ENCODE measurements at places on chromosomes 5 and 9.
A peak's percentile ranks its signal among the peaks of the same experiment; 100 is the strongest.

GRCh38 chr5:57772512-57772911 is 289.9 kb upstream of the ACTBL2 start:
- no peak for DNase-seq

- no peak for DNase-seq
Measured at GRCh38 chr5:55853041-55853670, 2.0 kb downstream of the IL31RA start.

- DNase-seq = no peak
Measured at GRCh38 chr5:143576711-143577484, 173.4 kb upstream of the NR3C1 start.

DNA sequence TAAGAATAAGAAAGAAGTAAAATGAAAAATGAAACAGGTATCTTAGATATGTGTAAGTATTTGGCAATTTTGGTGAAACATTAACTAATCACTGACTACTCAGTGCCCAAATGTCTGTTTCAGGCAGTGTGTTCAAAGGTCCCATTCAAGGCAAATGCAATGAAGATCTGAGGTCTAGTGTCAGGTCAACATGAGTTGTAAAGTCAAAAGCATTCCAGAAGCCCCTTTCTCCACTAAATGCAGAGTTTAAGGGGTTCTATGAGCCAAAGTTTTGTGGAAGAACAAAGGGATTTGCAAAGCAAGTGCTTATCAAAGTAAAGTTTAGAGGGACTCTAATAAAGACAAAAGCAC is 71.0 kb upstream of the GPBP1 start:
- no peak for DNase-seq

GRCh38 chr9:2568689-2569088 is 52.9 kb upstream of the VLDLR start:
- no peak for DNase-seq

- DNase-seq = no peak
Measured at GRCh38 chr9:69028754-69029153, 6.8 kb upstream of the FXN start.

- no peak for DNase-seq
Measured at GRCh38 chr5:168827636-168828035, 248.5 kb upstream of the PANK3 start.

DNA sequence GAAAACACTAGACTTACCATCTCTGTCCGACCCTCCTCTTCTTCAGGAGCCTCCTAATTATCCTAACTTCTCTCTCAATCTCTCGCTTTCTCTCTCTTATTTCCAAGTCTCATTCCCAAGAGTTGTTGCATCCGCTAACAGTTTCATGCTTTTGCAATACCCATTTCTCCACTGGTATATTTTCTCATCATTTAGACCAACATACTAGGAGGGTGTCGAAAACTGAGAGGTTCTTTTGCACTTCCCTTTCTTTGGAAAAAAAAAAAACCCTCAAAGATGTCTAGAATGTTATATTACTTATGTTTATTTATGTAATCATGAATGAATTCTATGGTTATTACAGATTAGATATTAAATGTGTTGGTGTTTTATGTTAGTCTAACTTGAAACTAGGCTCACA is 35.9 kb downstream of the SPZ1 start:
- DNase-seq = no peak

GRCh38 chr9:20729523-20729922 is 45.5 kb downstream of the FOCAD start:
- DNase-seq = no peak

DNA sequence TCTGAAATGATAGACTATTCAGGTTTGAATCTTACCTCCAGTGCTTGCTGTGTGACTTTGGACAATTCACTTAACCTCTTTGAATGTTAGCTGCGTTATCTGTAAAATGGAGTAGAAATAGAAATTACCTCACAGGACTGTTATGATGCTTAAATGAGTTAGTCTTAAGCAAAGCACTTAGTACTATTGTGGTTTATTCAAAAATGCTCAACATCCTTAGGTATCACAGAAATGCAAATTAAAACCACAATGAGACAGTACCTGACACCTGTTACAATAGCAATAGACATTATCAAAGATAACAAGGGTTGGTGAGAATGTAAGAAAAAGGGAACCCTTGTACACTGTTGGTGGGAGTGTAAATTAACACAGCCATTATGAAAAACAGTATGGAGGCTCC is 77.6 kb upstream of the FREM1 start:
- no peak for DNase-seq

DNA sequence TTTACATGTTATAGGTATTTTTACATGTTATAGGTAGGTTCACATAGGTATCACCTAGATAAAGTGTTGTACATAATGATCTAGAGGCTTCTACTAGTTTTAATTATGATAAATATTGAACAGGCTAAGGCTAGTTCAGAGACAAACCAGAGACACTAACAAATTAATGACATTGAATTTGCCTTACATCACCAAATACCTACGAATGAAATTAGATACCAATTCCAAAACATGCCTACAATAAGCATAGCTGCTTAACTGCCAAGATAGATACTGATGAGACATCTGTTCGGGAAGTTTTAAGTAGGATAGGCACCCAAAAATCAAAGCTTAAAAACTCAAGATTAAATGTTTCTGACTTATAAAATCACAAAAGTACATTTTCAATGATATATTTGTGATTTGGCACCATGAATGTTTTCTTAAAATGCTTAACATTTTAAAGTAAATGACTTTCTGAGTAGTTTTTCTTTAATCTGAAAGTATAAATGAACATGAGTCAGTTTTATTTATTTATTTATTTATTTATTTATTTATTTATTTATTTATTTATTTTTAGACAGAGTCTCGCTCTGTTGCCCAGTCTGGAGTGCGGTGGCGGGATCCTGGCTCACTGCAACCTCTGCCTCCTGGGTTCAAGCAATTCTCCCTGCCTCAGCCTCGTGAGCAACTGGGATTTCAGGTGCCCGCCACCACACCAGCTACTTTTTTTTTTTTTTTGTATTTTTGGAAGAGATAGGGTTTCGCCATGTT is 703.1 kb upstream of the ARRDC3 start:
- no peak for DNase-seq

- no peak for DNase-seq
Measured at GRCh38 chr9:134886413-134886913, 5.9 kb downstream of the FCN2 start.

DNA sequence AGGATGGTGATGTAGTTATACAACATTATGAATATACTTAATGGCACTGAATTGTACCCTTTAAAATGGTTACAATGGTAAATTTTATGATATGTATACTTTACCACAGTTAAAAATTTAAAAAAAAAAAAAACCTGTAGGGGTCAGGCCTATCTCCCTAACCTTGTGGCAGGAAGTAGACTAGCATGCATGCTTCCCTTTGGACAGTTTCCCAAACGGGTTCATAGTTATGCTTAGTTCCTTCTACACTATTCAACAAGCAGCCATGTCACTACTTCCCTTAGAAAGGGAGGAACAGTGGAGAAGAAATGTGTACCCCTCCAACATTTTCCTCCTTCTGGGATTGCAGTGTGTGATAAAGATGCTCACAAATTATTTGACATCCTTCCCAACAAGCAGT is 32.5 kb downstream of the IDNK start:
- DNase-seq = no peak

DNA sequence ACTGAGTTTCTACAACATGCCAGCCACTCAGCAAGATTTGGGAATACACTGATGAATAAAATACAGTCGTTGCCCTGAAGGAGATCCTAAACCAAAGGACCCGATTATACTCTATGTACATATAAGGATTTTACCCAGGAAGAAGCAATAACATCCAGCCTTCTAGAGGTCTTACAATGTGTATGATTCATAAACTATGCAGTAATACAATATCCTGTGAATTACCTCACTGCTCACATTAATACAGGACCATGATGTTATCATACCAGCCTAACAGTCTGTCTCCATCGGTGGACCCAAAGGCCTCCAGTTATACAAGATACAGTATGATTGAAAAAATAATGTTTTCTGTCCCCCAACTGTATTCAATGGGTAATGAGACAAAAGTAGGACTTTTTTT is 310.5 kb upstream of the TRPM3 start:
- no peak for DNase-seq

- DNase-seq = no peak
Measured at GRCh38 chr9:84556556-84556955, 113.0 kb upstream of the NTRK2 start.

DNA sequence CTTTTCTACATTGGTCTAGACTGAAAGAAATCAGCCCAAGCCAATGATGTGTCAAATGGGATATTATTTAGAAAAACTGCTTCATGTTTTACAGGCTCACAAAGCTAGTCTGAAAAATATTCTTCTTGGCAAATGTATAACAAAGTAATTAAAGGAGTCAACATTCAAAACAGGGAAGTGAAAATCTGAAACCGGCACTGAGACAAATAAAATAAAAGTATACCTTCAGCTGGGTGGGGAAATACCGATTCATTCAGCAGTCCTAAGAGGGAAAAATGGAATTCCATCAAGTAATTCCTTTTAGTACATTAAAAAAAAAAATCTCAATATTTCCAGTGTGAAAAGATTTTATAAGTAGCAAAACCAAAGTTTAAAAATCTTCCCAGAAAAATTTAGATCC is 259.6 kb upstream of the SLC24A2 start:
- no peak for DNase-seq

DNA sequence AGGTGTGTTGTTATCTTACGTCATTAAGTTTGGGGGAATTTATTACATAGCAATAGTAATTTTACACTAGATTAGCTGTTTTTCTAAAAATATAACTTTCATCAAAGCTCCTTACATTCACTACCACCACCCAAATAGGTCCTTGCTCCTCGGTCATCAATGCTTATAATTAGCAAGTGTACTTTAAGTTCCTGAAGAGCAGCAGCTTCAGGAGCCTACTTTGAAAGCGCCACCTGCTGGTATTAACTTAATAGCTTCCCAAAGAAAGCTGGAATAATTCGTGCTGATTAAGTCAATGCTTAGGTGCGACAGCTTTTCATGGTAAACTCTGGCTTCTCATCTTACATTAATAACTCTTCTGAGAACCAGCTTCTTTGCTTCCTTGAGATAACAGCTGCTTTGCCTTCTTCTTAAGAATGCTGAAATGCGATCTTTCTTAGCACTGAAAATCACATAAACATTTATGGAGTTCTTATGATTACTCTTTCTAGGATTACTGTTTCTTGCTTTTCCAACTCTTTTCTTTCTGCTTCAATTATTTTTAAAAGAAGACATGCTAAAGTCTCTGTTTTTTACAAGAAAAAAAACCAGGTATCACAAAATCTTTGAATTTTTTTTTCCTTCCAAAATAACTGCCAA is 10.0 kb upstream of the C5 start:
- peak; percentile 20 for DNase-seq

DNA sequence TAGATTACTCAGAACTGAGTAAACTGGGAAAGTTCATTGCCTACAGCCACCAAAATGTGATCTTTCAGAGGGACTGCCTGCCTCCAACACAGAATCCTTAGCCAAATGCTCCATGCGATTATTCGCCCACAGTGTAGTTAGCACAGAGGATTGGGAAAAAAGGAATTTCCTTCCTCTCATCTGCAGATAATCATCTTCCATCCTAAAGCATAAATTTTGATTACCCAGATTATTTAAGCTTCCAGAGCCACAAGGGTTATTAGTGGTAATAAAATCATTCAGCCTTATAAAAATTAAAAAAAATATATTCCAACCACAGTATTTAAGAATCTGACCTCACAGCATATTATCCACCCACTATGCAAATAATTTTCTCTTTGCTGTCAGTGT is 285.3 kb upstream of the GRAMD2B start:
- DNase-seq = no peak

- no peak for DNase-seq
Measured at GRCh38 chr5:4630031-4630430, 510.1 kb upstream of the ADAMTS16 start.

DNA sequence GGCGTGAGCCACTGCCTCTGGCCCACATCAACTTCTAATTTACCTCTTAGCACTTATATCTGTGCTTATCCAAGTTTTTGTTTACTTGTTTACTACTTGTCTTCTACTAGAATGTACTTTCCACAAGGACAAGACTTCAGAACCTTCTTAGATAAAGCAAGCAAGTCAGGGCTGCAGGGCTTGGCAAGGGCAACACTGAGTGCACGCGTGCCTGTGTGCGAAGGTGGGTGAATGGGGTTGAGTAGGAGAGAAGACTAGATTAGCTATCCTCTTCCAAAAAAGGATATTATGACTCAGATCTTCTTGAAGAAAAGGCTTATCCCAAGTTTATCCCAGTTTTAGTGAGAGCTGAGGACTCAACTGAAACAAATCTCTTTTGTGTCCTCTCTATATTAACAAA is 19.3 kb downstream of the AK3 start:
- no peak for DNase-seq

DNA sequence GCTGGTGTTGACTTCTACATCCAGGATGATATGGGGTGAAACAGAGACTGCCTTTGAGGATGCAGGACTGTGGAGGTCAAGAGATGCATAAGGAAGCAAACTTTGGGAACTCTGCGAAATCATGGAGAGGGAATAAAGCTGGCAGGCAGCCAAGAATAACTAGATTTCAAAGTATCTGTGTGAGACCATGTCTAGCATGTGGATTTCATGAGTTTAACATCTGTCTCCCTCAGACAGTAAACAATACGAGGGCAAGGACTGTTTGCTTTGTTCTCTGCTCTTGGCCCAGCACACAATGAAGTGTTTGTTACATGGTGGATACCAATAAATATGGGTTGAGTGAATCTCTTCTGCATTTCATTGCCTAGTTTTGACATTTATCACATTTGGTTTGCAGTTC is 71.3 kb downstream of the RASEF start:
- DNase-seq = no peak

DNA sequence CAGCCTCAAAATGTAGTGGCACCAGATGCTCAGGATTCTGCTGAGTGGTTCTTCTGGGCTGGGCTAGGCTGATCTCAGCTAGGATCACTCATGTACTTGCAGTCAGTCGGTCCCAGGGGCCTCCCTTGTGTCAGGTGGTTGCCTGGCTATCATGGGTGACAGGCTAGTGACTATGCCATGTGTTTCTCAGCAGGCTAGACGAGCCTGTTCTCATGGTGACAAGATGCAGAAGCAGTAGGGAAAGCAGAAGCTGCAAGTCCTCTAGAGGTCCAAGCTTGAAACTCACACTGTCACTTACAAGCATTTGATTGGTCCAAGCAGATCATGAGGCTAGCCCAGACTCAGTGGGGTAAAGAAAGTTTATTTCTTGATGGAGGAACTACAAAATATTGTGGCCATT is 15.2 kb upstream of the KCNMB1 start:
- no peak for DNase-seq

- DNase-seq = no peak
Measured at GRCh38 chr5:16547200-16547842, 69.5 kb downstream of the RETREG1 start.
